Retinal pigment epithelial cell (primary cell): ENCODE measurements at places on chromosomes 2 and 18.

- DNase-seq, result no peak
Measured at GRCh38 chr2:19607400-19607799, 249.0 kb upstream of the OSR1 start.

DNA sequence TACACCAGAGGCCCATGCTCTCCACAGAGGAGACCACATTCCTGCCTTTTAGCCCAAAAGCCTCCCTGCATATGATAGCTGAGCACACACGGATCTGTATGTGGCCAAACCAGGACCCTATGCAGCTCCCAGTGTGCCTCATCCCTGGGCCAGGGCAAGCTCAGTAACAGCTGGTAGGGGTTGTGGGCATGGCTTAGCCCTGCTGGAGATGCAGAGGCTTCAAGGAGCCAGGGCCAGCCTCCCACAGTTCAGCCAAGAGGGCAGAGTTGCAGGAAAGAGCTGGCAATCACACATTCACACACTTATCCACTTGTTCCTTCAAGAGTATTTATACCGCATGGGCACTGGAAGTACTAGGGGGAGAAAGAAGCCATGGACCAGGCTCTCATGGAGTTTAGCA is 1.6 kb upstream of the LIMS2 start:
- no peak for DNase-seq

DNA sequence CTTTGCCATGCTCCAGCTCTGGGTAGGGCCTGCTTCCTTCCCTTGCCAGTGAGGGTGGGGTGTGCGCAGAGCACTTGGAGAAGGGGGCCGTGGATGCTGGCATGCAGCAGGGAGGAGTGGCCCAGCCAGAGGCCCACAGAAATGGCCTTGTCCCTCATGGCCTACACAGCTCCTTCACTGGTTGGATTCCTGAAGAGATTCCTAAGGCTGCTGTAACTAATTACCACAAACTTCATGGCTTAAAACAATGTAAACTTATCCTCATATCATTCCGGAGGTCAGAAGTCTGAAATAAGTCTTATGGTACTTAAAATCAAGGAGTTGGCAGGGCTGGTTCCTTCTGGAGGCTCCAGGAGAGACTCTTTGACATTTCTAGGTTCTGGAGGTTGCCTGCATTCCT is 195.2 kb downstream of the GLI2 start:
- DNase-seq, result no peak

DNA sequence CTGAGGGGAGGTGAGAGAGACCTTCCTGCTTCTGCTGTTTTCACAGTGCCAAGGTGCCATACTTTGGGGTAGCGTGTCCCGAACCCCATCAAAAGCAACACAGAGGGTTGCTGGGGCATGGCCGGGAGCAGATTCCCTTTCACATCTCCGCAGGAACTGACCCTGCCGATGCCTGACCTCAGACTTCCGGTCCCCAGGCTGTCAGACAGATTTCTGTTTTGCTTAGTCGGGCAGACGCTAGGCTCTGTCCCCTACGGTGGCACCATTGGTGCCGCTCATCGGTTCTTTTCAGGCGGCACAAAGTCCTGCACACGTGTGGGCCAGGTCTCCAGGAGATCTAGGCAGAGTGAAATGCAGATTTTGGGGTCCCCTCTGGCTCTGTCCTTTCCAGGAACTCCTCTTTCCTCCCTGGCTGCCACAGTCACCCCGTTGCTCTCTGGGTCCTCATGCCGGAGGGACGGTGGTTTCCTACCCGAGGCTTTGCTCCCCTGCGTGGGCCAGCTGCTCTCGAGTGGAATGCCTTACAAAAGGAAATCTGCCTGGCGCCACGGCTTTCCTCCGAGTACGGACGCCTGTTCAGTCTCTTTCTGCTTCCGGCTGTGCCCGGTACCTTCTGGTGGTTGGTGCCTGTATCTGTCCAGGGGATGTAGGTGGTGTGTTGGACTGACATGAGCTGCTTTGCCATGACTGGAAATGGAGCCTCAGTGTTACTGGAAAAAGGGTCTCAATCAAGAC is 39.3 kb downstream of the RTP5 start:
- DNase-seq, result no peak
